ENCODE measurements at places on chromosomes 11 and 22. TPM values are rescaled to one million over a fixed set of nuclear protein-coding genes. Genes with fewer than 3 reads are reported as not detected.

The ADORA2A gene
- total RNA-seq: 7.1 TPM

The MOGAT2 gene
- total RNA-seq: not detected

The F2 gene
- not detected for total RNA-seq

The CREB3L1 gene
- total RNA-seq: 15.1 TPM

The GGTLC3 gene
- total RNA-seq: not detected

The ANO9 gene
- 0.75 TPM for total RNA-seq

DNA sequence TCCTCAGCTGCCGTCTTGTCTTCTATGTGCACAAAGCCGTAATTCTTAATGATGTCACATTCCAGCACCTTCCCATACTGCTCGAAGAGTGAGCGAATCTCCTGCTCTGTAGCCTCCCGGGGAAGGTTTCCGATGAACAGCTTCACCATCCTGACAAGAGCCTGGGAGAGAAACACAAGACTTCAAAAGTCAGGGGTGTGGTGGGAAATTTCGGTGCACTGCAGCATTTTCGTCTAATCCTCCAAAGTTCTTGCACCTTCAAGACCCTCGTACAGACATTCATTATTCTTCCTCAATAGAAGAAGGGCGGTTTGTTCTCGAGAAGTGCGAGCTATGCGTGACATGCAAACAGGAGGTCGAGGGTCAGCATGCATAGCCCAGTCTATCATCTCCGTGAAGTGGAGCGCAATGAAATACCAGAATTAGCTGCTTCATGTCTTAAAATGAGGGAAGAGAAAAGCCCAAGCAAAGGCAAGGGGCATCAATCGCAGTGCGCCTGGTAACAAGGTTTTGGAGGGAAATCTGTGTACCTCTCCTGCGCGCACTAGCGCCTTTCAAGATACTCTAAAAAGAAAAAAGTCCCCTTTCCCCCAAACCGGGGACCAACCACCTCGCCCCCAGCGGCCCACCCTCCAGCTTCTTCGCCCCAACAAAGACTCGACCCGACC is 622 bp downstream of the RBM4B start:
- no peaks in the 10 kb centered on the region for H3K27me3 ChIP-seq
- no peak for DNase-seq
- H3K4me1 ChIP-seq: no peaks in the 10 kb centered on the region
- peak overlapping the region; percentile 90 for H3K27ac ChIP-seq
- H3K4me3 ChIP-seq: peak overlapping the region; percentile 65

GRCh38 chr22:27827604-27828587 is 26.3 kb upstream of the MN1 start:
- no peaks in the 10 kb centered on the region for H3K4me1 ChIP-seq
- DNase-seq: peak; percentile 80
- H3K36me3 ChIP-seq: no peaks in the 10 kb centered on the region
- H3K27ac ChIP-seq: peak overlapping the region; percentile 70
- H3K27me3 ChIP-seq: no peaks in the 10 kb centered on the region

- H3K36me3 ChIP-seq: no peaks in the 10 kb centered on the region
- peaks cover 14% of the 10 kb centered on the region for H3K4me1 ChIP-seq
Measured at GRCh38 chr11:34273099-34273498, 84.7 kb downstream of the ABTB2 start.

DNA sequence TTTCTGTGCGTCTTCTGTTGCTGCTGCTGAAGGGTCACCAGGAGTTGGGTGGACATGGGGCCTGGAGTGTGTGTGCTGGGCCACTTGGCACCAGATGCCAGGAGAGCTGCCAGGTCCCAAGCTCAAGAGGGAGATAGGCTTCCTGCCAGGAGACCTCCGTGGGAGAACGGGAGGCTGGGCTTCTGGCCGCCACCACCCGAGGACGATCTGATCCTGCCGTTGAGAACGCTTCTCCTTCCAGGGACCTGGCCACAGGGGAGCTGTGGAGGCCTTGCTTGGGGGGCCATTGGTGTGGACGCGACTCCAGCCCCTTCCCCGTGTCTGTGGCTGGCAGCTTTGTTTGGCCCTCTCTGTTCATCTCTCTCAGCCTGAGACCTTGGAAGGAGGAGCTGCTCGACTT is 2.4 kb downstream of the BRSK2 start:
- no peak overlapping the region for H3K27ac ChIP-seq
- peaks cover 8% of the 10 kb centered on the region for H3K27me3 ChIP-seq
- H3K4me1 ChIP-seq: peaks cover 13% of the 10 kb centered on the region
- H3K4me3 ChIP-seq: no peak overlapping the region
- no peaks in the 10 kb centered on the region for H3K36me3 ChIP-seq
- no peak for DNase-seq

- no peak for DNase-seq
- peaks cover 6% of the 10 kb centered on the region for H3K4me1 ChIP-seq
- H3K36me3 ChIP-seq: no peaks in the 10 kb centered on the region
- no peaks in the 10 kb centered on the region for H3K27me3 ChIP-seq
- H3K27ac ChIP-seq: no peak overlapping the region
Measured at GRCh38 chr22:27274770-27275449, 526.6 kb downstream of the MN1 start.

- H3K27ac ChIP-seq: no peak overlapping the region
- H3K27me3 ChIP-seq: no peaks in the 10 kb centered on the region
- no peak for DNase-seq
- no peaks in the 10 kb centered on the region for H3K36me3 ChIP-seq
- no peaks in the 10 kb centered on the region for H3K4me1 ChIP-seq
Measured at GRCh38 chr11:128701936-128702335, 8.1 kb downstream of the FLI1 start.

DNA sequence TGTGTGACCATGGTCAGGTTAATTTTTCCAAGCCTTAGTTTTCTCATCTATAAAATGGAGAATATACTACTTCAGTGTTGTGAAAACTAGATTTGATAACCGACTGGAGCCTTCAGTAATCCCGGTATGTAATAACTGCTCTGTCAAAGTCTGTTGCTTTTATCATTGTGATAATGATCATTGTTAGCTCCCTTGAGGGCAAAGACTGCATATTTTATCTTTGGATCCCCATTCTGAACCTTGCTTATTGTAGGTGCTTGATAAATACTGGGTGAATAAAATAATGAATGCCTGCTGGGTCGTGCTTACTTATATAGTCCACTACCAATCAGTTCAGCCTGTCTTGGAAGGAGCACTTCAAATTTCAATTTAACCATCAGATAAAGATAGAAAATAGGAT is 105.3 kb downstream of the ARFGAP2 start:
- H3K27me3 ChIP-seq: no peaks in the 10 kb centered on the region
- no peaks in the 10 kb centered on the region for H3K36me3 ChIP-seq
- H3K4me3 ChIP-seq: no peak overlapping the region
- H3K4me1 ChIP-seq: peaks cover 11% of the 10 kb centered on the region
- no peak for DNase-seq

DNA sequence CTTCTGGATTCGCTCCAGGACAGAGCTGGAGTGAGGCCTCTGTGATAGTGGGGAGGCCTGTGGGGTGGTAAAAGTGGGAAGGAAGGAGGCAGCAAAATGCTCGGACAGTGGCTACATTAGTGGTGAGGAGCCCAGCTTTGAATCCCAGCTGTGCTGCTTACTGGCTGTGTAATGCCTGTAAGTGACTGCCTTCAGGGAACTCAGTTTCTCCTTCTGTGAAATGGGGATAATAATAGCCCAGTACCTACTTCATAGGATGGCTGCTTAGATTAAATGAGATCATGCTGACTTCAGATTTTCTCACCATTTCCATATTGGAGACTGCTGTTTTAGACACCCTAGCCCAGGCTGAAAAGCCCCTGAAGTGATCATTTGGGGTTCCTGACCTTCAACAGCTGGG is 8.4 kb upstream of the ALX4 start:
- peaks cover 32% of the 10 kb centered on the region for H3K4me1 ChIP-seq
- no peaks in the 10 kb centered on the region for H3K36me3 ChIP-seq
- no peak overlapping the region for H3K4me3 ChIP-seq
- DNase-seq: no peak
- H3K27me3 ChIP-seq: peaks cover 30% of the 10 kb centered on the region

DNA sequence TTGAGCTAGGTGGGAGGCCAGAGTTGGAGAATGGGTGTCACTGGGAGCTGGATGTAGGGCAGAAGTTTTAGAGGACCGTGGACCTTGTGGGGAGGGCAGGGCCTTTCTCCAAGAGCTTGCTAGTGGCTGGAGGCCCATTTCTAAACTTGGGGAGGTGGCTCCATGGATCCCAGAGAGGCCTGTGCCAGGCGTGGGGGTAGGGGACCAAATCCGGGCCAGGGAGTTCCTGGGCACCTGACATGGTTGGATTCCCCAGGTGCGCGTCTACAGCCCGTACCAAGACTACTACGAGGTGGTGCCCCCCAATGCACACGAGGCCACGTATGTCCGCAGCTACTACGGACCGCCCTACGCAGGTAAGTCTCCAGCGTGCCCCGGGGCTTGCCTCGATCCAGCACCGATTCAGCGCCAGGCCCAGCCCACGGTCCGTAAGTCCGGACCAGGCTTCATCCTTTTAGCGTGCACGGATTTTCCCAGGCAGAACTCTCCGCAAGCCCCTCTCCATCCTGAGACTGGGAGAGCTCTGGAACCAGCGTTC is 14.2 kb downstream of the PLEKHB1 start:
- H3K4me3 ChIP-seq: no peak overlapping the region
- DNase-seq: no peak
- peak overlapping the region; percentile 13 for H3K27ac ChIP-seq
- H3K36me3 ChIP-seq: no peaks in the 10 kb centered on the region

DNA sequence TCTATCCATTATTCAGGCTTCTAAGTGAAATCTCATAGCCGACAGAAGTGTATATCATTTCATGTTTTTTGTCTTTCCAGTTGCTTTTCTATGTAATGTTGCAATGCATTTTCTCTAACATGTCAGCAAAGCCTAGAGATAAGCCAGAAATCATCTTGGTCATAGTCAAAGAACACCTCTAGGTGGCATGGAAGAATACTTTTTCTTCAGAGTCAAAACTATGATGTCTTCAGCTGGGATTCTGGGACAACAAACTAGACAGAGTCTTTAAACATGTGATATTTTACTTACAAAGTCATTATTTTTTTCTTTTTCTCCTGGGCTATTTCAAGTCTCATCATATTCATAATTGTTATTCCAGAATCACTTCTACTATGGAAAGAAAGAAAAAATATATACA is 4.4 kb downstream of the GAS2 start:
- H3K4me3 ChIP-seq: no peak overlapping the region
- no peaks in the 10 kb centered on the region for H3K27me3 ChIP-seq
- no peak overlapping the region for H3K27ac ChIP-seq

DNA sequence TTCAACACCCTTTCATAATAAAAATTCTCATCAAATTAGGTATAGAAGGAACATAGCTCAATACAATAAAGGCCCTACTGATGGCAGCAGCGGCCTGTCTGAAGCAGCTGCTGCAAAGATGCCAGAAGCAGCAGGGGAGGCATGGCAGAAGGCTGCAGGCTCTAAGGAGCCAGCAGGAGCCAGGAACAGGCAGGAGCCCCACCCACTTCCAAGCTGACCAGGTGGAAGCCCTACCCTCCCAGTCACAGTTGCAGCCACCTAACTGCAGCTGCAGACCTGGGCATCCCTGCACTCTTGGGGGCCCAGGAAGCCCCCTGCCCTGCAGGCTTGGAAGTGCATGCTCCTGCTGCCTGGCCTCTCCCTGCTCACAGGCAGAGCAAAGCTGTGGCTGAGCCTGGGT is 18.2 kb upstream of the OR6A2 start:
- H3K4me1 ChIP-seq: no peaks in the 10 kb centered on the region
- no peak overlapping the region for H3K27ac ChIP-seq
- no peak overlapping the region for H3K4me3 ChIP-seq

GRCh38 chr22:42639541-42640241 is 710 bp downstream of the ATP5MGL start:
- no peaks in the 10 kb centered on the region for H3K27me3 ChIP-seq
- no peak overlapping the region for H3K4me3 ChIP-seq
- H3K27ac ChIP-seq: peak overlapping the region; percentile 99
- H3K36me3 ChIP-seq: peaks cover 16% of the 10 kb centered on the region
- no peaks in the 10 kb centered on the region for H3K4me1 ChIP-seq

DNA sequence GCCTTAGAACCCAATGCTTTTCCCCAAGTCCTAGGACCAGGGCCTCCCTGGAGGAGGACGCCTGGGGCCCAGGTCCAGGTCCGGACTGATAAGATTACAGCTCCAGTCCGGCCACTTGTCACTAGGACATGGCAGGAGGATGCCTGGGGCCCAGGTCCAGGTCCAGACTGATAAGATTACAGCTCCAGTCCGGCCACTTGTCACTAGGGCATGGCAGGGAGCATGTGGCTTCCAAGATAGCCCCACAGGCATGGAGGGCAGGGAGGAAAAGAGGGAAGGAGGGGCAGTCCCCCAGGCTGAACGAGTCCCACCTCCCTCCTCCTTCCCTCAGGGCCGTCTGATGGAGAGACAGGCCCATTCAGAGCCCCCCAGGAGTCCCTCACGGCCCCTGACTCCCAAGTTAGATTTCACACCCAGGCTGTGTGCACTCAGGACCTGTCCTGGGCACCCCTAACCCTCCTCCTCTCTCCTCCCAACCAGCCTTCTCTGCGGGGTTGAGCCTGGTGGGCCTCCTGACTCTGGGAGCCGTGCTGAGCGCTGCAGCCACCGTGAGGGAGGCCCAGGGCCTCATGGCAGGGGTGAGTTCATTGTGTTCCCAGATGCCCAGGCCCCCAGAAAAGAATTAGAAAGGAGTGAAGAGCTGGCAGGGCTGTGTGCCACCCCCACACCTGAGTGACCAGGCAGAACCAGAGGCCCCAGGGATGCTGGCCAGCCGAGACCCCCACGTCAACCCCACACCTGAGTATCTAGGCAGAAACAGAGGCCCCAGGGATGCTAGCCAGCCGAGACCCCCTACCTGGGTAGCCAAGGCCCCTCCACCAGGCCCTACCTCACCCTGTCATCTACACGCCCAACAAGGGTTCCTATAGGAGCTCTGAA is 2.1 kb downstream of the TSPAN32 start:
- H3K4me1 ChIP-seq: no peaks in the 10 kb centered on the region
- H3K27me3 ChIP-seq: no peaks in the 10 kb centered on the region
- DNase-seq: peak; percentile 57
- H3K27ac ChIP-seq: peak overlapping the region; percentile 83
- no peak overlapping the region for H3K4me3 ChIP-seq

DNA sequence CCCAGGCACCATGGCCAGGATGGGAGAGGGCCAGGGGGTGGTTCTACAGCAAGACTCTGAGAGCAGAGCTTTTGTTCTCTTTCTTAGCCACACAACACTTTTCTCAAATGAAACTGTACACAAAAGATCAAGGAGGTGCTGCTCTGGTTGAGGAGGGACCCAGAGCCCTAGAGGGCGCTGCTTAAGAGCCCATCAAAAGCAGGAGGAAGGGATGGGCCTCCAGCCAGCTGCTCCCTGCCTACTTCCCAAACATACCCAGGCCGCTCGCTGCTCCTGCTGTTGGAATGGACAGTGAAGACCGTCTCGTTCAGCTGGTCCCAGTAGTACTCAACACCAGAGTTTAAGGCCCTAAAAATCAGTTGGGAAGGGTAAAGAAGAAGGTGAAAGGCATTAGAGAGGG is 18.4 kb upstream of the CHRM4 start:
- no peaks in the 10 kb centered on the region for H3K27me3 ChIP-seq
- peaks cover 47% of the 10 kb centered on the region for H3K36me3 ChIP-seq
- no peaks in the 10 kb centered on the region for H3K4me1 ChIP-seq
- no peak for DNase-seq
- H3K4me3 ChIP-seq: no peak overlapping the region
